Cerebellar cortex (tissue), 1 donor: ENCODE measurements at places on chromosomes 2 and 18.

DNA sequence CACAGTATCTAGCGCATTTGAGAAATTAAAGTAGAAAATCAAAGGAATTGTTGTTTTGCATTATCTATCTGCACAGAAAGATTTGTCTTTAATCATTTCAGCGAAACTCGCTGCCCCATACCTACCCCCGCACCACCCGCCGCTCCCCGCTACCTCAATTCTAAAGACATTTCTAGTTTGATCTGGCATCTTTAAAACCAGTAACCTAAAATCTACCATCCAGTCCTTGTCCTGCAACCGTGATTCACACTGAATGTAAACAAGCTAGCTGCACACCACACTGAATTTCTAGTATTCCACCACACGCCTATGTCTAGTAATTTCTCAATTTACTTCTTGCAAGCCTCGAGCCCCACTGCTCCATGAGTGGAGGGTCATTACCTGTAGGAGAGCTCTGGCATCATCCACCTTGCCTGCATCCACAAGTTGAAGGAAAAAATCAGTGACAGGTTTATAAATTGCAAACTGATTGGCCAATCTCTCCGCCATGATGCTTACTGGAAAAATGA lies 60.1 kb downstream of the ABCG8 start:
- no peak for DNase-seq

- DNase-seq, result no peak
Observed at GRCh38 chr2:216495656-216496055, 3.0 kb upstream of the RPL37A start.

DNA sequence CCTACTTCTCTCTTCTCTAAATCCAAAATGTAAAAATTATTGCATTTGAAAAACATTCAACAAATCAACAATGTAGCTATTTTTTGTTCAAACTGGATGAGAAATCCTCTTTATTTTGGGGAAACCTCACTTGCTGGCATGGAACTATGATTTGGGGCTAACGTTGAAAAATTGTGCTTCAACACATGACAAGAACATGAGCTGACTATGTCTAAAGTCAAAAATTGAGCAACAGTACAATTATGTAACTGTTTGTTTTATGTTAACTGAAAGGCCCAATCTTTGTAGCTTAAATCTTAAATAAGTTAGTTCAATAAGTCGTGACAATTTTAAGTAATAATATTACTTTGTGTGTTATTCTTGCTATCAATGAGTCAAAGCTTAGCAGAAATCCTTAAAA lies 67.3 kb downstream of the TMEFF2 start:
- no peak for DNase-seq

DNA sequence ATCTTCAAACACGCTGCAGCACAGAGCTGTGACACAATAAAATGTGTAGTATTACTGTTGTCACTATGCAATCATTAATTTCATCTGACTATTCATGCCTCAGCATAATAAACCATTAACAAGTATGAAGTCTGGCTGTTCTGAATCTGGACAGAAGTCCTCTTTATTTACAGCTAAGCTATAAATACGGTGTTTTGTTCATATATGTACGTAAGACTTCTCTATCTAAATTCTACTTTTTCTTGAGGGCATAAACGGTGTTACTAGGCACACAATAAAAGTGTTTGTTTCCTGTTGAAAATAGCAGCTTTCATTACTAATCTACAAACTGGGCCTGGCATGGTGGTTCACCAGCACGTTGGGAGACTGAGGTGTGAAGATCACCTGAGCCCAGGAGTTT lies 443.8 kb downstream of the NCKAP5 start:
- DNase-seq, result no peak

GRCh38 chr2:43715300-43716098 lies 39.3 kb upstream of the C1GALT1C1L start:
- DNase-seq, result no peak

GRCh38 chr2:23249348-23249747 lies 135.6 kb upstream of the KLHL29 start:
- peak; percentile 18 for DNase-seq

- DNase-seq, result no peak
Observed at GRCh38 chr2:16682431-16683118, 16.9 kb upstream of the CYRIA start.

GRCh38 chr2:204437408-204437807 lies 107.9 kb upstream of the PARD3B start:
- DNase-seq, result no peak

DNA sequence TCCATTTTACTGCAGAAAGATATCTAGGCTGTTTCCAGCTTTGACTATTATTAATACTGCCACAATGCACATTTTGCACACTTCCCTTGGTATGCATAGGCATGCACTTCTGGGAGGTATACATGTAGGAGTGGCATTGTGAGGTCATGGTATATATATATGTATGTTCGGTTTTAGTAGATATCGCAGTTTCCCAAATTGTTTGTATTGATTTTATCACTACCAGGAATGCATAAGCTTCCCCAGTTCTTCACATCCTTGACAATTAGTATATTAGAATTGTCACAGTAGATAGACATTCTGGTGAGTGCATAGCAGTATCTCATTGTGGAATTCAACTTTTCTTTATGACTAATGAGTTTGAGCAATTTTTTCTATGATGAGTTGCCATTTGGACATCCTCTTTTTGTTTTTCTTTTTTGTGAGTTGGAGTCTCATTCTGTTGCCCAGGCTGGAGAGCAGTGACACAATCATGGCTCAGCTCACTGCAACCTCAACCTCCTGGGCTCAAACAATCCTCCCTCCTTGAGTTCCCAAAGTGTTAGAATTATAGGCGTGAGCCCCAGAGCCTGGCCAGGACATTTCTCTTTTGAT lies 4.2 kb upstream of the GRB14 start:
- no peak for DNase-seq

DNA sequence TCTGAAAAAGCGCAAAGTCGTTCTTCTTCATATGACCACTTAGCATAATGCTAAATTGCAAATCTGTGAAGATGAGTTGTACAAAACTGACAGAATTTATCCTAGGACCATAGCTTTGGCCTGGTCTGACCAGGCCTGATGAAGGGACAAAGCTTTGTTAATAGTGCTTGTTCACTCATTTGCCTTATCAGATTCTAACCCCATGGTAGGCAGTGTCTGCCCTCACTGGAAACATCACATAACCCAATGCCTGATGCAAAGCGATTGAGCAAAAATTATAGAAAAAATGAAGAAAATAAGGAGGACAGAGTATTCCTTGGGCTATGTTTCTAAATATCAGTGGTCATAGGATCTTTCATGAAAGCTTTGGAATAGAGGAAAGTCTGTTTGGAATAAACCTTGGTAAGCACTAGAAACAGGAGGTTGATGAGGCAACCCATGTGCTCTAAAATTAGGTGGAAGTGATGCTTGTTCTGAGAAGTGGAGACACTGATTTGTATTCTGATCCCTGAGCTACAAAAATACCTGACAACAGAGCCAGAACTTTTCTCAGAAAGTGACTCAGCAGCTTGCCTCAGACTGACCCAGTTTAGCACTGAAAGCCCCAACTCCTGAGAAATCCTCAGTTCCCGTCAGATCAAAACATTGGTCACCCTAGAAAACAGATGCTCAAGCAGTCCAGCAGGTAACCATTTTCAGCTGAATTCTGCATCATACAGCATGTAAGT lies 131.4 kb upstream of the MAPRE2 start:
- peak; percentile 8 for DNase-seq

DNA sequence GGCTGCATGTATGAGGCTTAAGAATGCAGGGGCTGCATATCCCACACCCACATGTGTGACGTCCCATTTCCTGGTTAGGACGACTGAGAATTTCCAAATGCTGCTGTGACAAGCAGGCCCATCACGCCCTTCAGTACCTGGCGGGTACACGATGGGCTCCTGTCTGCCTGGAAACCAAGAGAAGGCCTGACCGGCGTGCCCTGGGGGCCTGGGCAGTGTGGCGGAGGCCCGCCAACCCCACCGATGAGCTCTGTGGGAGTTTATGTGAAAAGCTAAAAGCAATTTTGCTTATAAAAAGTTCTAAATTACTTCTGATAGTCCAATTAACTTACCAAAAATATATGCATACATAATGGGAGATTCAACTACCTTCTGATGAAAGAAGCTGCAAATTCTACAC lies 837.3 kb downstream of the GALR1 start:
- DNase-seq, result no peak

GRCh38 chr2:121567957-121568409 lies 37.3 kb downstream of the RNU4ATAC start:
- DNase-seq, result no peak

GRCh38 chr18:9715088-9715343 lies 6.9 kb downstream of the RAB31 start:
- DNase-seq, result no peak

DNA sequence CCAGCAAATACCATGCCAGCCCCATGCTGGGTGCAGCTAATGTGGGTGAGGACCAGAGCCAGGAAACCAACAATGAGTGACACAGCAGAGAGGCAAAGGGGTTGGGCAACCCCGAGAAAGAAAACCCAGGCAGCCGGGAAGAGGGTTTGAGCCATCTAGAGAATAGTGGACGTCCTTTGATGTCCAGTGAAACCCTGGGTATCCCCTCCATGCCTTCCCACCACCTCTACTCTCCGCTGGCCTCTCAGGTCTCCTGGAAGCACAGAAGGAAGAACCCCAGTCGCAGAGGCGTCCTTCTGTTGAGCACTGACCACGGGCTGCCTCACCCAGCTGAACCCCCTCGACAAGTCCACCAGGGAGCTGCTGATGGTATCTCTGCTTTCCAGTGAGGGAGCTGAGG lies 657.4 kb upstream of the ID2 start:
- no peak for DNase-seq

- DNase-seq, result no peak
Observed at GRCh38 chr2:5507367-5507766, 184.8 kb upstream of the SOX11 start.

DNA sequence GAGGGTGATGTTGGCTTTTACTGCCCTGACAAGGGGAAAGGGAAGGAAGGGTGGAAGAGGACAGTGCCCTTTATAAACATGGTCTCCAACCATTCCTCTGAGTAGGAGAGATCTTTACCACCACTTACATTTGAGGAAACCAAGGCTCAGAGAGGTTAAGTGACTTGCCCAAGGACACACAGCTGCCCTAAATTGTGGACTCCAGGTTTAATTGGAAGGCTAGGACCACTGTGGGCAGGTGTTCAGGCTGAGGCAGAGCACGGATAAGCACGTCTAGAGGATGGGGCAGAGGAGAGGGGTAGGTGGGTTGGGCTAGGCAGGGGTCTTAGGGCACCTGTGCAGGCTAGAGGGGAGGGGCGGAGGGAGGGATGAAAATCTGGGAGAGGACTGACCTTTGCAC lies 32.7 kb downstream of the INHBB start:
- no peak for DNase-seq

DNA sequence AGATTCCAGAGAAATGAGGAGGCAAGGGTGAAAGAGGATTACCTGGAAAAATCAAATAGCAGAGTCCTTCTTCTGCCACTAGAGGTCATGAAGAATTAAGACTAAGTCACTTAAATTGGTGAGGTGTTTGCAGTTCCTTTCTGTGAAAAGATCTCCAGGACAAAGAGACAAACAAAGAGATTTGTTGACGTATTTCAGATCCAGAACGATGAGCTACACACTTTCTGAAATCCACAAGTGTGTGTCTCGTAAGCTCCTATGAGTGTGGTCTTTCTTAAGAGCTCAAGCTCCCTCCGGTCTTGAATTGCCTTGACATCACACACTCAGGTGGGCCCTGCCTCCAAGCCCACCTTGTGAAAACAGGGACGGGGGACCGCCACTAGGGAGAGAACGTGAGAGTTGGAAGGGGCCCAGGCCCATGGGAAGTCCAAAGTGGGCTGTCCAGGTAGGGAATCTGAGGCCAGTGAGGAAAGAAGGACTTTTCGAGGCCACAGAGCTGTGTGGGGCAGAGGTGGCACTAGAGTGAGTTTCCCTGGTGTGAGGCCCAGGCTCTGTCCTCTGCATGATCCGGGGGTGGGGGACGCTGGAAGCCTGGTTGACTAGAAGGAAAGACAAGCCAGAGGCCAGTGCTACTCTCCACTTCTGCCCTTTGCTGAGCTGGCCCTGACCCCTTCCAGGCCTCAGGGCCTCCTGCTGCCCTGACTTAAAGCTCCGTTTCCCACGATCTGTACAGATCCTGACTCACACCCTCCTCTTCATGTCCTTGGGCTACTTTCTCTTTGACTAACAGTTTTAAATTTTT lies 168.1 kb upstream of the NCK2 start:
- DNase-seq, result peak; percentile 91

GRCh38 chr2:36147670-36148390 lies 207.7 kb upstream of the CRIM1 start:
- DNase-seq, result no peak

- DNase-seq, result no peak
Observed at GRCh38 chr18:679516-679915, 22.1 kb downstream of the TYMS start.

DNA sequence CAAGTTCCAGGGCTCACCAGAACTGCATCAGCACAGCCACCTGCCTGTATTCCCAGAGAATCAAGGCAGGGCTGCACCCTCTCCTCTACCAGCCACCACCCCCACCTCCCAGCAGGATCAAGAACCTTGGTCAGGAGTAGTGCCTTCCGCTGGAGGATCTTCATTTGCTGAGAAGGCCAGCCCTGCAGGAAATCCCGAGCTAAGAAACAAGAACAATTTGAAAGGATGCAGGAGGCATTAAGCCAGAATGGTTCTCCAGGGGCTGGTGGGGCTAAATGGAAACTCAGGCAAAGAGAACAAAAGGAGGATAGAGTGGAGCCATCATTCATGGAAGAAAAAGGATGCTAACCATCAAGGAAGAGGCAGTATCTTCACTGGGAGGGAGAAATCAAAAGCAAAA lies 147.3 kb upstream of the SLC14A2 start:
- no peak for DNase-seq

GRCh38 chr18:79782566-79783308 lies 15.0 kb upstream of the KCNG2 start:
- no peak for DNase-seq

GRCh38 chr2:71120195-71120594 lies 9.8 kb downstream of the MCEE start:
- no peak for DNase-seq

DNA sequence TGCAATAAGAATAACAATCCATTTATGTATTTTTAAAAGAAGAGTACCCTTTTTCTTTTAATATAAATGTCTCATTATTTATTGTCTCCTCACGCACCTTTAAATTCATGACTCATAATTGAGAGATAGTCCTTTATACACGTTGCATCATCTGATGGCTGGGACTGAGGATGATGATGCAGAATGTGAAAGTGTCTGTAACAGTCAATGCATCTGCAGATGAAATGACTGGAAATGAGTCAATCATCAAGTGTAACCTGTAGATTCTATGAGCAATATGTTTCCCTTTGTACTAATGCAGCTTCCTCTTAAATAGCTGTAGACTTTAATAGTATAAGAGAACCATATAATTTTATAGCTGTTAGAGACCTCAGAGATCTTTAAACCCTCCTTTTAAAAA lies 26.1 kb upstream of the SYT4 start:
- no peak for DNase-seq

DNA sequence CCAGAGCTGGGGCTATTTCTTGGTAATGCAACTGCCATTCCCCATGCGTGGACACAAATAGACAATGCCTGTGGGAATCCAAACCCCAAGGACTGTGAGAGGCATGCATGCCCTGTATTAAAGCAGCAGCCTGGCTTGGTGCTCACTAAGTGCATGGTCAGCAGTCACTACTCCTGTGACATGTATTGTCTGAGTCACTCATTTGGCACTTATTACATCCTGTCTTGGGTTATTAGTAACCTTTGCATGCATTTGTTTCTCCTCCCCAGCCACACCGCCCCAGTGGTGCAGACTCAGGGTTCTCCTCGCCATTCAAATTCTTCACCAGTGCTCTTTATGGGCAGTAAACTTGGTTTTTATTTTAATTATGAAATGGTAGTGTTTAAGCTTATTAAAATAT lies 30.2 kb downstream of the PRKCE start:
- DNase-seq, result peak; percentile 47

GRCh38 chr2:231341100-231341499 lies 54.4 kb upstream of the B3GNT7 start:
- no peak for DNase-seq
